ENCODE measurements at places on chromosomes 5 and 9.
A peak's percentile ranks its signal among the peaks of the same experiment; 100 is the strongest.

- DNase-seq = no peak
Measured at GRCh38 chr9:103530934-103531333, 535.8 kb downstream of the CYLC2 start.

DNA sequence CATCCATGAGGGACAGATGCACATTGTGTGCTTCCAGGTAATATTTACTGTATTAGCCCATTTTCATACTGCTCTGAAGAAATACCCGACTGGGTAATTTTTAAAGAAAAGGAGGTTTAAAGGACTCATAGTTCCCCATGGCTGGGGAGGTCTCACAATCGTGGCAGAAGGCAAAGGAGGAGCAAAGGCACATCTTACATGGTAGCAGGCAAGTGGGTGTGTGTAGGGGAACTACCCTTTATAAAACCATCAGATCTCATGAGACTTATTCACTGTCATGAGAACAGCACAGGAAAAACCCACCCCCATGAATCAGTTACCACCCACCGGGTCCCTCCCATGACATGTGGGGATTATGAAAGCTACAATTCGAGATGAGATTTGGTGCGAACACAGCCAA is 148.8 kb upstream of the FBXL17 start:
- no peak for DNase-seq

- no peak for DNase-seq
Measured at GRCh38 chr5:643351-643801, 31.2 kb downstream of the CEP72 start.

DNA sequence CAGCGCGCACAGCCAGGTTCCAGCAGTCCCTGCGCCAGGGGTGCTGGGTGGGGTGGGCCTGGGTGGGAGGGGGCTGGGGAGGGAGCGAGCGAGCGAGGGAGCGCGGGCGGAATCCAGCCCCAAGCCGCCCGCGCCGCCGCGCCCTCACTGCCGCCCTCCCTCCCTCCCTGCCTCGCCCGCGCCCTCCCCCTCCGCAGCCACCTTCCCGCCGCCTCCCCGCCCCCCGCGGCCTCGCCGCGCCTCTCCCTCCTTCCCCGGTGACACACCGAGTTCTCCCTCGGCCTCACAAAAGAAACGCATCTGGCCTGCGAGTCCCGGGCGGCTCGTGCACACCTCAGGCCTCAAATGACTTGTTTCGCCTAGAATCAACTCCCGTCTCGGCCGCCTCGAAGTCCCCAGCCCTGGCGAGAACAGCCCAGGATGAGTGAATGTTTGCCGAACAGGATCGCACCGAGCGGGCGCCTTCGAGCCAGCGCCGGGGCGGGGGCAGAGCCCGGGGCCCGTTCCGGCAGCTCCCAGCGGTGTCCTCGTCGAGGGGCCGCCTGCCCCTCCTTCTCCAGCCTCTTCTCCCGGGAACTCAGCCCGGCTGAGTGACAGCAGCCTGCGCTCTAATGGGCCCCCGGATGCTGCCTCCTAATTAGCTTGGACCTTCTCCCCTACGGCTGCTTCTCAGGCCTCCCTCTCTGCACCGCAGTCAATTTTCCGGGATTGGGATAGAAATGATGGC is 371 bp upstream of the PITX1 start:
- peak; percentile 54 for DNase-seq

GRCh38 chr9:83432104-83432627 is 106.0 kb downstream of the FRMD3 start:
- DNase-seq = peak; percentile 39
